Suppressor macrophage (primary cell): ENCODE measurements at places on chromosomes 13 and 19.

- DNase-seq = no peak
These were observed 19.5 kb upstream of the ALOX5AP start for GRCh38 chr13:30715837-30716236.

DNA sequence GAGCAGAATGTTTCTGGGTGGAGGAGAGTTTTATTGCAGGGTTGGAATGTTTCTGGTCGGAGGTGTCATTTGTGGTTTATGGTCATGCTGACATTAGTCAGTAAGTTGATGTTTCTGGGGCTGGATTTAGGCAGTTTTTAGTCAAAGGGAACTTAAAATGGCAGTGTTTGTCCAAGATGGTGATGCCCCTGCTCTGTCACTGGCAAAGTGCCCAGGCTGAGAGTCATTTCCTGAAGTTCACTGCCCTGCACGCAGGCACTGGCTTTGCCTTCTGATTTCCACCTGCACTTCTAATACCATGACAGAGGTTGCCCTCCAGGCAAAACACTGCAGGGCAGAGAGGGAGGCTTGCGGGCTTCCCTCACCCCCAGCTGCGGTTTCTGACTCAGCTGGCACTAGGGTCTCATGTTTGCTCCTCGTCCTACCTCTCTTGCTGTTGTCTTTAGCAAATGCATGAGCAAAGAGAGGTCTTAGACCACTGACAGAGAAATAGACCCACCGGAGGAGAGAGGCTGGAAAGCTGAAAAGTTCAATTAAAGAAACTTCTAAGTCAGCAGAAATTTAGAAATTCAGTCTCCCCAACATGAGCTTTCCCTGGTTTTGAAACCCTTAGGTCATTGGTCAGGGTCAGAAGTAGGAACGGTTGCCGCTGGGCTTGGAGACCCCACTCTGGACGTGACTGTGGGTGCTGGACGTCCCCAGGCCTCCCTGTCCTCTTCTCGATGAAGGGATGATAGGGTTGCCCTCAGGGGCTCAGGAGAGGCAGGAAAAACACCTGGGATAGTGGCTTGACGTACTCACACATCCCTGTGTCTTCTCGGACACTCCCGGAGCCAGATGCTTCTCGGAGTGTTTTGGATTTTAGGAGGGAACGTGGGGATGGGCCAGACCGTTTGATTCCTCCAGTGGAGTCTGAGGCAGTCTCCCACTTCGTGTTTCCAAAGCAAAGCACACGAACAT lies 26.3 kb downstream of the TMEM255B start:
- DNase-seq = peak; percentile 57

DNA sequence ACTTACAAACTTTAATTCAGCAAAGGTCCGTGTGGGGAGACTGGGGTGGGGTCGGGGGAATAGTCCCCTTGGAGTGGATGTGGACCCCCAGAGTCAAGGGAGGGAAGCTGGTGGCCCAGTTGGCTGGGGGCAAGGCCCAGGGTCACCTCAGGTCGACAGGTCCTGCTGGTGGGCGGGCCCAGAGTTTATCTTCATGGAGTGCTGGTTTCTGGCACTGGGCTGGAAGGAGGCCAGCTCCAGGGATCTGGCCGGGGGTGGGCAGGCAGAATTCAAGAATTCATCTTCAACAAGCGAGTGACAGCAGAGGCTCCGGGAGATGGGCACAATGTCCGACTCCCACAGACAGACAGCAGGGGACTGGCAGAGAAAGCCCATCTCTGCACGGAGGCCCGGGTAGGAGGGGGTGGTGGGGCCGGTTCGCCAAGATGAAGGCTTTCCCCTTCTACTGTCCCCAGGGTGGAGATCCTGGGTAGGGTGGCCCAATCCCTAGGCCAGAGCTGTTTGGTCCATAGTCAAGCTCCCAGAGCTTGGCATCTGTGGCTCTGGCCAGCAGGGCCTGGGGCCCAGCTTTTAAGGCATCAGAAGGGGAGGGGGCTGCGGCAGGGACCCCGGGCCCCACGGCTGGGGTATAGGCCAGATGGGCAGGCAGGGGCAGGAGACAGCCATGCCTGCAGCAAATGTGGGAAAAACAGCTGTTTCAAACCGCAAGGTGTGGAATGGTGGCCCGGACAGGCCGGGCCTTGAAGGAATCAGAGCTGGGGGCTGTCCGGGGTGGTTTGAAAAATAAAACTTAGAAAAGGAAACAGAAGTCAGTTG lies 622 bp upstream of the FDX2 start:
- no peak for DNase-seq

GRCh38 chr19:5240011-5240410 lies 100.6 kb downstream of the PTPRS start:
- no peak for DNase-seq

- DNase-seq = no peak
These were observed 3.8 kb downstream of the BCAT2 start for GRCh38 chr19:48806818-48807589.

- no peak for DNase-seq
These were observed 2.4 kb downstream of the C19orf38 start for GRCh38 chr19:10850631-10851030.

GRCh38 chr13:64810750-64811149 lies 2419.4 kb downstream of the PCDH9 start:
- no peak for DNase-seq

- DNase-seq = no peak
These were observed 21.3 kb upstream of the MIR17HG start for GRCh38 chr13:91326146-91326545.

- DNase-seq = no peak
These were observed 3.9 kb upstream of the NCR1 start for GRCh38 chr19:54902061-54902460.

- DNase-seq = peak; percentile 98
These were observed at the start of gene NUDT15 for GRCh38 chr13:48037346-48038173. Gene NUDT15, plus strand, starts transcription at chr13:48037726. Its CDS starts 21 bp downstream, at chr13:48037747.

DNA sequence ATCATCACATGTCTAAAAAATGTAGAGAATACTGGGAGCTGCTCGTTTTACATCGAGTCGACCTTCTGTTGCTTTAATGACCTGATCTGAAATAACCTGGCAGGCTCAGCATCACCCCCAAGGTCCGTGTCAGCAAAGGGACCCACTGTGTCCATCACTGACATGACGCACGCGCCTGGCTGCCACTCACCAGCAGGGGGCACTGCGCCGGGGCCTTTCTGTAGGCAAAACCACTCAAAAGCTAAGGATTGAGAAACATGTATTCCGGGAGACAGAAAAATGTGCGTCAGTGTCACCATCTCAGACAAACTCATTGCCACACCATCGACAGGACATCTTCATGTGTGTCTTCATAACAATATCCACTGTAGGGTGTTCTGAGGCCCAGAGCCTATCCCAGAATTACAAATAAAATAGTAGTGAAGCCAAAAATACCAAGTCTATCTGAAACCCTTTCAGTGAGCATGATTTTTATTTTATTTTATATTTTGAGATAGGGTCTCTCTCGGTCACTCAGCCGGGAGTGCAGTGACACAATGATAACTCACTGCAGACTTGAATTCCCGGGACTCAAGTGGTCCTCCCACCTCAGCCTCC lies 130.3 kb upstream of the LSM14A start:
- peak; percentile 84 for DNase-seq

GRCh38 chr19:6891761-6892385 lies 4.5 kb downstream of the ADGRE1 start:
- peak; percentile 75 for DNase-seq

- no peak for DNase-seq
These were observed 23.1 kb upstream of the ZNF729 start for GRCh38 chr19:22263121-22263520.

DNA sequence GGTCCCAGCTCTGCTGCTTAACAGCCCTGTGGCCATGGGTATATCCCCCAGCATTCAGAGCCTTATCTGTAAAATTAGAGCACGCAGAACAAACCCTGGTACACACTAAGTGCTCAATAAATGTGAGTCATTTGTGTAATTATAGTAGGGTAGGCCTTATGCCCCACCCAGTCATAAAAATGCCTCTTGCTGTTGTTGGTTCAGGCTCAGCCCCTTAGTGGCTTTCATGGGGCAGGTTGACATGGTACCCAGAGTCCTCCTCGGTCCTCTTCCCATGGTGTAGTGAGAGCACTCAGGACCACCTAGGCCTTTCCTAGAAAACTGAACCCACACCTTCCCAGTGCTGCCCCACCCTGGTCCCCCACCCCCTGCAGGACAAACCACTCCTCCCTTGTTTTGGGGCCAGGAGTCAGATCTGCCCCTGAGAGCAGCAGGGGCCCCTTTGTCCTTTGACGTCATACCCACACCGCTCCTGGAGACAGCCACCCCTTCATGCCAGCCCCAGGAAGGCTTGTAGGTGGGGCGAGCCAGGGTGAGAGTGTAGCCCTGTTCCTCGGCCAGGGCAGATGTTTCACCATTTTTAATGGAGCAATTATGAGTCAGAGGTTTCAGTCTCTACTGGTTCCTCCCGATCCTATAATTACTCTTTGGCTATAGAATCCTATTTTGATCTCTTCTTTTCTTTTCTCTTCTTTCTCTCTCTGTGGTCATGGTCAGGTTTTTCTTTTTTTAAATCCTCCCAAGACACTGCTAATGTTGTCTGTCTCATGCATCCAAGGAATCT lies 36.8 kb downstream of the ACTN4 start:
- DNase-seq = peak; percentile 90

GRCh38 chr13:33284031-33284430 lies 1.5 kb downstream of the STARD13 start:
- peak; percentile 19 for DNase-seq

DNA sequence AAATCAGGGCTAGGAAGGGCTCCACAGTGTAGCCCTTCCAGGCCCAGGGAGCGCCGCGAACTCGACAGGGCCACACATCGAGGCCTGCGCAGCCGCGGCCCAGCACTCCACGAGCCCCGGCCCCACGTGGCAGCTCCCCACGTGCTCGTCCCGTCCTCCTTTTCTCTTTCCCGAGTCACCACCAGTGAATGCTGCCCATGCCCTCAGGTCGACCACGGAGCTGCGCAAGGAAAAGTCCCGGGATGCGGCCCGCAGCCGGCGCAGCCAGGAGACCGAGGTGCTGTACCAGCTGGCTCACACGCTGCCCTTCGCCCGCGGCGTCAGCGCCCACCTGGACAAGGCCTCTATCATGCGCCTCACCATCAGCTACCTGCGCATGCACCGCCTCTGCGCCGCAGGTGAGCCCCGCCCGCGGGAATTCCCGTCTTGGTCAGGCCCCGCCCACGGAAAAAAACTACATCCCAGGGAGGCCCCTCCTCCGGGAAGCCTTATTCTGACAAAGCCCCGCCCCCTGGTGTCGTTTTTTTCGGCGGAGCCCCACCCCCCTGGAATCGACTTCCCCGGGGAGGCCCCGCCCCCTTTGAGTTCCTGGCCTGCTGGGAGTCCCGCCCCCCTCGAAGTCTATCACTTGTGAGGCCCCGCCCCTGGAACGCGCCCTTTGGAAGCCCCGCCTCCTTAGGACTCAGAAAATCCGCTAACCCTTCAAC lies 7.0 kb downstream of the HIF3A start:
- no peak for DNase-seq

DNA sequence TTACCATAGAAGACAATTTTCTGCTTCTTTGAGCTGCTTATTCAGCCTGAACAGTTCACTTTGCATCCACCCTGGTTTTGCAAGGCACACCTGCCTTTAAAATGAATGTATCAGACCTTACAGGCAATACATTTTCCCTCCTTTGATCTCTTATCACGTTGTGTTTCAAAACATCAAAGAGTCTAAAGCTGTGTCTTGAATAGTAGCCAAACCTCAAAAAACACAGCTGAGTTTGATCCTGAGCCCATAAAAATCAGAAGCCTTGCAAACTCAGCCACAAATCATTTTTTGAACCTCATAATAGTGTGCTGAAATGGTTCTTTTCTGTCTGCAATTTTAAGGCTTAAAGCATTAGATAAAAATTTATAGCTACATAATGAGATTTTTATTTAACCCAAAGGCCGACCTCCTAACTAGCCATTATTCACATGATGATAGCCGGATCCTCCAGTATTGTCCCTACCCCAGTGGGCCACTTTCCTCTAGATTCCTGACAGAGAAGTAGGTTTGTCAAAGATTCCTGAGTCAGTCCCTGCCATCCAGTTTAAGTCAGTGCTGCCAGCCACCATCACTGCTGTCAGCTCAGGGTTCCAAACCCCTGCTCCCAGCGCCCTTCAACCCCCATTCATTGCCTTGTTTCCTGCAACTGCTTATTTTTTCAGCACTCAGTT lies 71.8 kb downstream of the CAB39L start:
- DNase-seq = no peak

- peak; percentile 92 for DNase-seq
These were observed 4.9 kb upstream of the ZFP36 start for GRCh38 chr19:39401549-39402345.

- DNase-seq = no peak
These were observed 1234.7 kb downstream of the SLITRK1 start for GRCh38 chr13:82647540-82647939.

DNA sequence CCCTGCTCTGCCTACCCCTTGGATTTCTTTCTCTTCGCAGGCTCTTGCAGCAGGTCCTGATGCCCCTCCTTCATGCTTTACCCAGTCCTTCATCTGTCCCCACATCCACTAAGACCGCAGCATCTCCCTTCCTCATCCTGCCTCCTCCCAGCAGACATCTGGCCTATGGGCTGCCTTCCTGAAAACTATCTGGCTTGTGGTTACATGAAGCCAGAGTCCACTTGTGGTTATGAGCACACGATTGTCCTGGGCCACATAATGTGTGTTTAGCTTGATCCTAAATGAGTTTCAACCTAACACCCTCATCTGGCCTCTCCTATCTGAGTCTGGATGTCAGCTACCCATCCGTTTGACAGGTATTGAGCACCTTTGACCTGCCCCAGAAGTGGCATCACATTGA lies 5.5 kb upstream of the ZNF175 start:
- DNase-seq = peak; percentile 25

DNA sequence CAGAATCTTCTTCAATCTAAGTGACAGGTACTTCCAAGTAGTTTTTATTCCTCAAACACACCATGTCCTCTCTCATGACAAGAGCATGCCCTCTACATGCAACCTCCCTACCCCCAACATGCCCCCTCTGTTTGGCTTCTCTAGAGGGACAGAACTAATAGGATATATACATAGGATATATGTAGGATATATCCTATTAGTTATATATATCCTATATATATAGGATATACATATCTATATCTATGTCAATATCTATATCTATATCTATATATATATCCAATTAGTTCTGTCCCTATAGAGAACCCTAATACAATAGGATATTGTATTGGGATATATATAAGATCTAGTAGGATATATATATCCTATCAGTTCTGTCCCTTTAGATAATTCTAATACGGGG lies 701.9 kb upstream of the MIR17HG start:
- DNase-seq = no peak

DNA sequence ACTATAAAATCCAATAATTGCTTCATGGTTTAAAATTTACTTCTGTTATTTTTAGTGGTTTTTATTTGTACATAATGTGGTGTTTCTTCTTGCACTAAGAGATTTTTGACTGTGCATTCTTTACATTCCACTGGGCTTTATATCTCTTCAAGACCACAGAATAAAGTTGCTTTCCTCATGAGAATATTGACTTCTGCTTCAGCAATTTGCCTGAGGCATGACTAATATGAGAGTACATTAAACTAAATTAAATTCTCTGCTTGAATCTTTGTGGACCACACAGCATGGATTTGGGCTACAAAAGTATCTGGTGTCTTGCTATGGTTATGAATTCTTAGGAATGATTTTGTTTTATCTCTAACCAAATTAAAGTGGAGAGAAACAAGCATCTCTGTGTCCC lies 1463.4 kb upstream of the PCDH20 start:
- no peak for DNase-seq
